Pericardium fibroblast (primary cell): ENCODE measurements at places on chromosomes 1 and 21. TPM values are rescaled to one million over a fixed set of nuclear protein-coding genes. Genes with fewer than 3 reads are reported as not detected.

Gene APOBEC4
- total RNA-seq: not detected in 2 replicates

Gene LORICRIN
- not detected in 2 replicates for total RNA-seq

Gene U2AF1
- 10.6 and 13.5 TPM in 2 replicates for total RNA-seq

Gene OR2L8
- not detected in 2 replicates for total RNA-seq

Gene PCP4
- not detected in 2 replicates for total RNA-seq

Gene LCE1F
- total RNA-seq: not detected in 2 replicates

Gene IL24
- total RNA-seq: not detected in 2 replicates

Gene CATSPERE
- 0.12 and 0.26 TPM in 2 replicates for total RNA-seq

Gene TMEM125
- not detected in 2 replicates for total RNA-seq

Gene KPRP
- total RNA-seq: not detected in 2 replicates

Gene ENTREP3
- 19.4 and 25.4 TPM in 2 replicates for total RNA-seq

Gene MAEL
- not detected in 2 replicates for total RNA-seq

Gene MCOLN2
- total RNA-seq: 0.94 TPM in 1 of 2 replicates, not detected in the other

Gene EPHX1
- total RNA-seq: 59.6 and 72.3 TPM in 2 replicates

Gene GNG4
- 0.09 and 0.58 TPM in 2 replicates for total RNA-seq

Gene KRTAP21-2
- not detected in 2 replicates for total RNA-seq

Gene MAP1LC3C
- 1.9 TPM in 1 of 2 replicates, not detected in the other for total RNA-seq

Gene LCE1D
- total RNA-seq: not detected in 2 replicates

Gene WNT3A
- total RNA-seq: not detected in 2 replicates

Gene S100A7
- not detected in 2 replicates for total RNA-seq

Gene LCE1B
- not detected in 2 replicates for total RNA-seq

Gene HSF2BP
- total RNA-seq: 0.47 and 1.2 TPM in 2 replicates

Gene IL19
- total RNA-seq: not detected in 2 replicates

Gene C1QTNF12
- total RNA-seq: 0.26 and 3.9 TPM in 2 replicates

Gene SETDB1
- total RNA-seq: 16.7 and 21.9 TPM in 2 replicates

Gene BLACAT1
- not detected in 2 replicates for total RNA-seq

Gene TMEM167B
- 16.3 and 22.6 TPM in 2 replicates for total RNA-seq

Gene DESI2
- 45.2 and 45.6 TPM in 2 replicates for total RNA-seq

Gene OR2T33
- total RNA-seq: not detected in 2 replicates

Gene SPATC1L
- total RNA-seq: 2.6 and 29.8 TPM in 2 replicates

Gene CLCA4
- not detected in 2 replicates for total RNA-seq

Gene PRELP
- 0.26 and 3.6 TPM in 2 replicates for total RNA-seq

Gene CELA3A
- not detected in 2 replicates for total RNA-seq

Gene CFH
- total RNA-seq: 112 and 312 TPM in 2 replicates

Gene MX2
- total RNA-seq: 0.47 and 1.4 TPM in 2 replicates

Gene AHDC1
- 19.3 and 22.0 TPM in 2 replicates for total RNA-seq

Gene TAL1
- total RNA-seq: not detected in 2 replicates

Gene NPL
- 1.4 TPM in 2 replicates for total RNA-seq

Gene MAGI3
- 5.8 and 7.1 TPM in 2 replicates for total RNA-seq

Gene PSMD4
- 119 and 132 TPM in 2 replicates for total RNA-seq

Gene S100PBP
- total RNA-seq: 17.0 and 20.4 TPM in 2 replicates

Gene ZYG11A
- 0.23 TPM in 1 of 2 replicates, not detected in the other for total RNA-seq

Gene GJA5
- not detected in 2 replicates for total RNA-seq

Gene NR5A2
- 2.3 TPM in 1 of 2 replicates, not detected in the other for total RNA-seq
